ENCODE measurements at places on chromosomes 4 and X.

DNA sequence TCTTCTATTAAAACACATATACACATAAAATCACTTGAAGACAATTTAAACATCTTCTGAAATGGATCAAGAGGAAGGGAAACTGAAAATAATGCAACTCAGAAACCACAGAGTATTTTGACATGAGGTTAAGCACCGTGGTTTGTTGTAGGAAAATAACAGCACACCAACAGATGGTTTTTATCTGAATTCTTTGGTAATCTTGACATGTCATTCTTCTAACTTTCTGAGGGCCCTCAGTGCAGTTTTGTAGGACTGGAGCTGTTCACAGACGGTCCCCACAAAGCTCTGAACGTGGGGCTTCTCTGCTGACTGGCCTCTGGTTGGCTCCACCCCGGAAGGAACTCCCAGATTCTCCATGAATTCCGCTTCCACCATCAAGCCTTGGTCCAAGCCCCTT, 16.0 kb upstream of the TLR8 start:
- DNase-seq: no peak

DNA sequence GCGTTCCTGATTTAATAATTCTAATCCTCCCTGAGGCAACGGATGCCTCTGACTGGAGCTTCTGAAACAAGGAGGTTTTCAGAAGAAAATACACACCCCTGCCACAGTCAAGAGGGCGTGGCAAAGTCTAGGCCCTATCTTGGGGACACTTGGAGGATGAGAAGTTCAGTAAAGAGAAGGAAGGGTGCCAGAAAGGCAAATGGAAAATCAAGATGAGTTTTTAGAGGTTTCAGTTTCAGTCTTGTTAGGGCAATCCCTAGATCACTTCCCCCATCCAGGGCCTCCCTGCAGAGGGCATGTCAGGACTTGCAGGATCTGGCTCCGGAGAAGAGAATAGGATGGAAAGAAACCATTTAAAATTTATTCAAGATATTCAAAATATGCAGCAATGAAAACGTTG, 28.5 kb upstream of the FGF2 start:
- DNase-seq: no peak

GRCh38 chrX:141668371-141668770, 30.2 kb downstream of the SPANXD start:
- no peak for DNase-seq

GRCh38 chr4:36260731-36261130, 16.4 kb upstream of the ARAP2 start:
- no peak for DNase-seq

DNA sequence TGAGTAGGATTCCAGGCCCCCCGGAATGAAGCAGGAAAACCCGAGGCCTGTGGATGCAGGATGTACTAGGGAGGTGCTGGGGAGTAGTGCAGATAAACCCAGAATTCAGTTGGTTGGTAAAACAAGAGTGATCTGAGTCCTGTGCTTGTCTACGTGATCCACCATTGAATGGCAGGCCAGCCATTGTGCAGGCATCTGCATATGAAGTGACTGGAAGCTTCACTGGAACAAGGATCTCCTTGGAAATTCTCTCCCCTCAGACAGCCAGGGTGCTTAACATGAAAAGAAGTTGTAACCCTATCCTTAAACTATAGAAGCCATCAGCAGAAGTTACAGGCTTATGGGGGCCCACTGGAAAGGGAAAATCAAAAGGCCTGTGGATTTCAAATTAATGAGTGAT, 656 bp upstream of the GSPT2 start:
- DNase-seq: no peak

GRCh38 chrX:134936542-134936941, 54.2 kb upstream of the SMIM10 start:
- no peak for DNase-seq

DNA sequence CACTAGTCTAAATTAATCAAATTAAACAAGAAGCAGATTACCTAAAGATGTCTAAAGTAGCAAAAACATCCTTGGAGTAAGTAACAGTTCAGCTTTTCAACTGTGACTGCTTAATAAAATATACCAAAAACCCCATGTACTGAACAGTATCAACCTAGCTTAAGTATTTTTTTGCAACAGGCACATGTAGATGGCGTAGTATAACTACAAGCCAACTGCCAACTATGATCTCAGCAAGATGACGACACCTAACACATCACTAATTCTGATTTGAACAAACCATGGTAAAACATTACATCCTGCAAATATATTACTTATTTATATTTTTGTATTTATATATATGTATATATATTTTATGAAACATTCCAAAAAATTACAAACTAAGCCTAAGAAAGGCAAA, 24.5 kb downstream of the DHX15 start:
- no peak for DNase-seq
